ENCODE measurements at places on chromosomes 3 and 15.

- DNase-seq = peak; percentile 77
Measured at GRCh38 chr3:195697582-195698324, 23.0 kb upstream of the MUC20 start.

DNA sequence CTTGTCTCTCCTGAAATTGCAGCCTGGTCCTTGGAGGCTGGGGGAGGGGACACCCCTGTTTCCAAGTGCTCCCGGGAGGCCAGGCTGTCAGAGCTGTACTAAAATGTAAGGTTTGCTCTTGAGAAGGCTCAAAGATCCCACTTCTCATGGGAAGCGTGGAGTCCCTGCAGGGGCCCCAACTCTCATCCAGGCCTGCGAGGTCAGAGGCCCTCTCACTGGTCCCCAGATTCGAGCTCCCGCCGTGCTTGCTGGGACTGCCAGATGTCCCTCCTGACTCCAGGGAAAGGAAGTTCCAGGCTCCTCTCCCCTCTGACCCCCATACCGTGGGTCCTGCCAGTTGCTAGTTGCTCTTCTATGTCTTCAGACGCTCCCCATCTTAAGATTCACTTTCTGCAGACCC is 14.5 kb upstream of the ANPEP start:
- no peak for DNase-seq

GRCh38 chr3:113070681-113071113 is 79.9 kb downstream of the GTPBP8 start:
- DNase-seq = no peak

GRCh38 chr3:116815321-116815720 is 105.7 kb downstream of the TUSC7 start:
- no peak for DNase-seq

GRCh38 chr15:59447367-59447766 is 9.4 kb downstream of the FAM81A start:
- peak; percentile 29 for DNase-seq

GRCh38 chr15:94237903-94238302 is 6.5 kb downstream of the MCTP2 start:
- DNase-seq = no peak
